Thymus (tissue), 14 donors: ENCODE measurements at places on chromosomes 3 and 15. TPM values are rescaled to one million over a fixed set of nuclear protein-coding genes. Genes with fewer than 3 reads are reported as not detected.
A peak's percentile ranks its signal among the peaks of the same experiment; 100 is the strongest.

GRCh38 chr3:19263606-19264005 is 115.3 kb downstream of the KCNH8 start:
- DNase-seq, result no peak

Gene GP9
- polyA plus RNA-seq, result 0.02 TPM

DNA sequence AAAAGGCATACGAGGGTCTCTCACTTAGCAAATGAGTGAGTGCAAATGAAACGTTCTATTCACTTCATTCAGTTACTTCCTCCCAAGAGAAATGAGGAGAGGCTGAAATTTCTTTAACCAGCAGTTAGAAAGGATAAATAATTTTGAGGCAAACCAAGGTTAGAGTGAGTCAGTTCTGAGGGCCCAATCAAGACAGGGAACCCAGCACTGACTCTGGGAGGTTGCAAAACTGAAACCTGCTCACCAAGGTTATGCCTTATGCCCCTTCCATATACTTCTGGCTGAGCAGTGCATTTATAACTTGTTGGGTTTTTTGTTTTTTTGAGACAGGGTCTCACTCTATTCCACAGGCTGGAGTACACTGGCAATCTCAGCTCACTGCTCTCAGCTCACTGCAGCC is 4.5 kb upstream of the RPSA start:
- DNase-seq, result no peak

Gene HRH1
- 2.4 TPM for polyA plus RNA-seq

DNA sequence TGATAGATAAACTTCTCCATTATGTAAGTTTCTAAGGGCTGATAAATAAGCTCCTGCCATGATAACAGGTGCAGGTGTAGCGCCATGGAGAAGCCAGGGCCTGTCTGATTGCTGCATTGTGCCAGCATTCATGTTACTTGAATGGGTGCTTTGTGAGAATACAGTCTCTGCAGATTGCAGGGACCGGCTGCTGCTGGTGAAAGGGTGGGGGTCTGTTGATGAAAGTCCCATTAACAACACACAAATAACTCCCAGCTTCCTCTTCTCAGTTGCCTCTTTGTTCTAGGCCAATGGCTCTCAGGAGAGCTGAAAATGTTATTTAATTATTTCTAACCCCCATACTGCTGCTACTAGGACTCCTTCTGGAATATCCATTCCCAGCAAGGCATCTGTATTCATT is 77.2 kb downstream of the RTP4 start:
- no peak for DNase-seq

- DNase-seq, result no peak
Measured at GRCh38 chr3:72519946-72520604, 328.2 kb downstream of the SHQ1 start.

GRCh38 chr15:35023804-35024203 is 35.7 kb upstream of the ZNF770 start:
- no peak for DNase-seq

GRCh38 chr3:171487382-171487781 is 27.2 kb upstream of the TNIK start:
- DNase-seq, result no peak

Gene TMCO5A
- 0.27 TPM for polyA plus RNA-seq

DNA sequence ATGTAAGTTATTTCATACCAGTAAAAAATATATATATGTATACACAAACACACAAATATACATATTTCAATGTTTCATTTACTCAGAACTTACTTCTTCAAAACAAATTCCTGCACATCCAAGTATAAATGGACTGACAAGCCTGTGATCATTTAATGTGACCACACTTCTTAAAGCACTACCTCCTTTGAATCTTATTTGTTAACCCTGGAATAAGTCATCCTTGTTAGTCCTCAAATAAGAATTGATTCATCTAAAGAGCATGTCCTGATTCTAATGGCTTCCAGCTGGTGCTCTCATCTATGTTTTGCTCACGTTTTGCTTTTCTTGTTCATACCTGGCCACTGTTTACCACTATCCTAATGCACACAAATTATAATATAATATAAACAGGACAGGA is 103.9 kb upstream of the UBP1 start:
- DNase-seq, result no peak

GRCh38 chr3:143510601-143511000 is 337.7 kb downstream of the SLC9A9 start:
- DNase-seq, result no peak

GRCh38 chr3:184907681-184908649 is 96.0 kb downstream of the VPS8 start:
- DNase-seq, result no peak

DNA sequence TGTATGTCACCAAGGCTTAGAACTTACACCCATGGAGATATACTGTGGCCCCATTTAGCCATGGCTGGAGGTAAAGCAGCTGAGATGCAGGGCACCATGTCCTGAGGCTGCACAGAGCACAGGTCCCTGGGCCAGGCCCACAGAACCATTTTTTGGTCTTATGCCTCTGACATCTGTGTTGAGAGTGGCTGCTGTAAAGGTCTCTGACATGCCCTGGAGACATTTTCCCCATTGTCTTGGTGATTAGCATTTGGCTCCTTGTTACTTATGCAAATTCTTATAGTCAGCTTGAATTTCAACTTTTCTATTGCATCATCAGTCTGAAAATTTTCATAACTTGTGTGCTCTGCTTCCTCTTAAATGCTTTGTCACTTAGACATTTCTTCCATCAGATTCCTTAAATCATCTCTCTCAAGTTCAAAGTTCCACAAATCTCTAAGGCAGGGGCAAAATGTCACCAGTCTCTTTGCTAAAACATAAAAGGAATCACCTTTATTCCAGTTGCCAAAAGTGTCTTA is 701.3 kb downstream of the EPHA3 start:
- no peak for DNase-seq

- DNase-seq, result no peak
Measured at GRCh38 chr15:101526890-101527289, 37.4 kb upstream of the PCSK6 start.

Gene CPLX3
- polyA plus RNA-seq, result 1.1 TPM

Gene ALDH1A2
- 1.8 TPM for polyA plus RNA-seq

GRCh38 chr3:181823716-181824115 is 112.0 kb downstream of the SOX2 start:
- DNase-seq, result no peak

- DNase-seq, result no peak
Measured at GRCh38 chr3:64291956-64292355, 66.7 kb upstream of the PRICKLE2 start.

DNA sequence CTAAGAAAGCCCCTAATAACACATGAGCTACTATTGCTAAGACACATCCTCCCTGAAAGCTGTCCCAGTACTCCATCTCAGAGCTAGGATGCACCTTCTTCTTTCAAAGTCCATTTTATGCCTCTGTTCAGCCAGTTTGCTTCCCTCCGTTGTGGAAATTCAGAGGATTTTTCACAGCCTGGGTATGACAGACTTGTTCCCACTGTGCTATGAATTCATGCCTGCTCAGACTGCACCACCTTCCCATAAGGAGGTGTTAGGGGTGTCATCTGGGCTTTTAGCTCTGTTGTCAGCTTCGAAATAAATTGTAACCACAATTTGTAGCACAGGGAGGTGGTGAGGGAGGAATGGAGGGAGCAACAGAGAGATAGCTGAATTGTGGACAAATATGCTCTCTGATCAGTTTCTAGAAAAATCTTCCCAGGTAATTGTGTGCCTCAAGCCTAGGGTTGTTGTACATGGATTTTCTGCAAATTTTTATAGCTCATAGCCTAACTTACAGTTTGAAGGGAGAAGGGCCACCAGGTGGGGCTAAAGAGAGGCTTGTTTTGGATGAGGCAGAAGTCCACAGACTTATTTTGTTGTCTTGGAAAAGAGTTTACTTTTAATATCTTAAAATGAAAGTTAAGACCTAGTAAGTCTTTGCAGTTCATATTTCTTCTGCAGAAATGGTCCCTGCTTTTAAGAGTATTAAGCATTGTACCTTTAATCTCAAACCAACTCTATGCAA is 462.0 kb downstream of the PDCD6IP start:
- peak; percentile 44 for DNase-seq

DNA sequence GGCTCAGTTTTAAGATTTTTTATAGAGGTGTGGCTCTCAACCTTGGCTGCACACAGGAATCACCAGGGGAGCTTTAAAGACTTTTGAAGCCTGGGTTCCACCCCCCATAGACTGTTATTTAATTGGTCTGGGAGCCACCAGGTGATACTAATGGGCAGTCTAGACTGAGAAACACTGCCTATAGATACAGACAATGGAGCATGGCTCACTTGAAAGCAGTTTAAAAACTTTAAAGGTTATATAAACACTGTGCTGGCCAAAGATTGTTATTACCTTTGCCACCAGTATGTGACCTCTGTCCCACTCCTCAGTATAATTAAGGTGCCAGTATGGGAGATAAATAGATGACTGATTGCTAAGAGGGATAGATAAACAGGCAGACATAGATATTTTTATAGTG is 3.8 kb downstream of the GOLIM4 start:
- DNase-seq, result no peak

DNA sequence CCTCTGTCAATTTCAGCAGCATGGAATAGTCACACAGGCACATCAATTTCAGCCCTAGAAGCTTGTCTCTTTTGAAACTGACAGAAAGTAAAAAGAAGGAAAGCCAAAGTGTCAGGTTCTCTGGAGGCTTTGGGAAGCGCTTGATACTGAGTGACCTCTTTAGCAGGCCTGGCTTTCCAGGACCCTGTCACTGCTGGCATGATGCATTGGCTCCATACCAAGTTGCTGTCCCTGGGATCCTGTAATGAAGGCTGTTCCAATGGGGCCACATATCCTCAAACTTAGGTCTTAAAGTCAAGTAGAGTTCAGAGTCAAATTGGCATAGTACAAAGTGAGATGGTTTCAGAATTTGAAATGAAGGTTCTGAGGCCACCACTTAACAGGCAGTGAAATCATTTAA is 640.9 kb downstream of the SQOR start:
- no peak for DNase-seq

DNA sequence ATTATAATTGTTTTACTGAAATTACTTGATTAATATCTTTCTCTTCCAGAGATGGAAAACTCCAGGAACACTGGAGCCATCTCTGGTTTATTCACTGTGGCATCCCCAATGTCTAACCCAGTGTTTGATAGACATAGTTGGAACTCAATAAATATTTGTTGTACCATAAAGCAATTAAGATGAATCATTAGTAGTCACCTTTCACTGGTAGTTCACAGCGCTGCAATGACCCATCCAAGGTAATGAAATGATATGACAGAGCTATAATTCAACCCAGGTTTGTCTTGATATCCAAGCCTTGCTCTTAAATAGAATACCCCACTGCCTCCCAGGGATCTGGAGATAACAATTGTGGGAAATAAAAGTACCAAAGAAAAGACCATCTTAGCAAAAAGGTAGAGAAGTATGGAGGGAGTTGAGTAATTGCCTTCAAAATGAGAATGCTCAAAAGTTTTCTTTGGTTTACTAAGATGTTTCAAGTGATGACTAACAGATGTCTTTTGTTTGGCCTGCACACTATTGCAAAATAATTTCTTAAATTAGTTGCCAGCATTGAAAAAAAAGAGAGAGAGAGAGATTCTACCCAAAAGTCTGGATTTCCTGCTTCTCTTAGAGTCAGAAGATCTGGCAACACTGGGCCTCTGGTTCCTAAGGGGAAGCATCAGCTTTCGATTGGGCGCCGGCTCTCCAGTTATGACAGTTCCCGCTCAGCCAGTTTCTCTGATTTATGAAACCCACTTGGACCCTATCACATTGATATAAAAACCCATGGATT is 348.5 kb downstream of the ERC2 start:
- DNase-seq, result no peak

DNA sequence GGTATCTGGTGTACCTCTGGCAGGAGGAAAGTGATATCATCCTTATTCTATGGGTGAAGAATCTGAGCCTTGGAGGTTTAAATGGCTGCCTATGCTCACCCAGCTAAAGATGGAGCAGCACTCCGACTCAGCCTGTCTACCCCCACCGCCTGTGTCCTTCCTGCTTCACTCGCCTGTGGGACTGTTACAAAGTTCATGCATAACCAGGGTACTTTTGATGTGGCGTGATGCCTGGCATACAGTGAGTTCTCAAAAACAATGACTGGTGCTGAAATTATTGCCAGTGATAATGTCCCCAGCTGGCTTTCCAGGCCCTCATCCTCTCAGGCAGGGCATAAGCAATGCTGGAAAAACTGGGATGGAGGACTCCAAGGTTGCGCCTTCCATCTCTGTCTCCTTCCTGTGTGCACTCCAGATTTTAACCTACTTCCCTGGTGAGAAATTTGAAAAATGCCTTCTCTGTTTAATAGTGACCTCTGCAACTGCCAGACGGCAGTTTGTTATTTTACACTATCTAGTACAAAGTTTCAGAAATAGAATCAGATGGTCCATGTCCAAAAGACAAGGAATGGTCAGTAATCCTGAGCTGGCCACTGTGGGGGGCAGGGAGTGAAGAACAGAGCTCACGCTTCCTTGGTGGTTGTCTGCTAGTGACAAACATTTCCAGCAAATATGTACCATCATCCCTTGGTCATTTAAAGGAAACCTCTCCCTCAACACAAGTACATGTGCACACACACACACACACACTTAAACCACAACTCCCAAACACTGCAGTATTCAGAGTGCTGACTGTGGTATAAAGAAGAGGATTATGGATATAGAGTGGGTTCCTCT is 86.5 kb upstream of the NMNAT3 start:
- DNase-seq, result no peak

DNA sequence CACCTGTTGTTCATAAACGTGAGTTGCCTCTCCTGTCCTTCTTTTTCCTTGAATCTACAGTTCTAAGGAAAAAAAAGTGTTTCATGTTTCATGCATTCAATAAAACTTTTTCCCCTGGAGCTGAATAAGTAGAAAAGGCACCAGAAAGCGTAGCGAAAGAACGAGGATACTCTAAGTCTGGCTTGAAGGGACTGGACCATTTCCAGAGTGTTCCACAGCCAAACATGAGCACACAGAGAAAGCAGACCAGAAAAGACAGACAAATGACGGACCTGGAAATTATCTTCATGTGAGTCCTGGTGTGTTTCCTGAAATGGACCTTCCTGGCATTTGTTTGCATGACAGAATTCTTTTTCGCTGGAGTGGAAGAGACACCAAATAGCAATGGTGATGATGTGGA is 204.7 kb downstream of the SV2B start:
- no peak for DNase-seq

- DNase-seq, result peak; percentile 57
Measured at GRCh38 chr3:112333002-112333380, at the start of gene CD200. CD200 (plus strand) TSS chr3:112333156; CDS start chr3:112333213, 57 bp downstream.

DNA sequence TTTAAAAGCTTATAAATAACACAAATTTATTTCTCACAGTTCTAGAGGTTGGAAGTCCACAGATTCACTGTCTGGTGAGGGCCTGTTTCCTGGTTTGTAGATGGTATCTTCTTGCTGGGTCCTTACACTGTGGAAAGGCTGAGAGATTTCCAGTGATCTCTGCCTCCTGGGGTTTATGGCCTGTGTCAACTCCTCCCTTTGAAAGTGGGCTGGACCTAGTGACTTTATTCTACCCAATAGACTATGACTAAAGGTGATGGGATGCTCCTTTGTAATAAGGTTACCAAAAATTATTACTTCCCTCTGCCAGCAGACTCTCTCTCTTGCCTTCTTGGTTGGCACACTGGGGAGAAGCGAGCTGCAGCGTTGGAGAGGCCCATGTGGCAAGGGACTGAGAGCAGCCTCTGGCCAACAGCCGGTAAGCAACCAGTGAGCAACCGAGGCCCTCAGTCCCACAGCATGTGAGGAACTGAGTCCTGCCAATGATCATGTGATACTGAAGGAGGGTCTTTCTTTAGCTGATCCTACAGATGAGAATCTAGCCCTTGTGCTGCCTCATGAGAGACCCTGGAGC is 14.0 kb upstream of the COPG1 start:
- DNase-seq, result no peak

- DNase-seq, result no peak
Measured at GRCh38 chr3:186487819-186488218, 56.4 kb downstream of the CRYGS start.

- no peak for DNase-seq
Measured at GRCh38 chr3:120196333-120196732, 88.7 kb downstream of the GPR156 start.

GRCh38 chr15:55999658-56000057 is 6.2 kb upstream of the NEDD4 start:
- no peak for DNase-seq
